ENCODE measurements at places on chromosomes 11 and 22.

DNA sequence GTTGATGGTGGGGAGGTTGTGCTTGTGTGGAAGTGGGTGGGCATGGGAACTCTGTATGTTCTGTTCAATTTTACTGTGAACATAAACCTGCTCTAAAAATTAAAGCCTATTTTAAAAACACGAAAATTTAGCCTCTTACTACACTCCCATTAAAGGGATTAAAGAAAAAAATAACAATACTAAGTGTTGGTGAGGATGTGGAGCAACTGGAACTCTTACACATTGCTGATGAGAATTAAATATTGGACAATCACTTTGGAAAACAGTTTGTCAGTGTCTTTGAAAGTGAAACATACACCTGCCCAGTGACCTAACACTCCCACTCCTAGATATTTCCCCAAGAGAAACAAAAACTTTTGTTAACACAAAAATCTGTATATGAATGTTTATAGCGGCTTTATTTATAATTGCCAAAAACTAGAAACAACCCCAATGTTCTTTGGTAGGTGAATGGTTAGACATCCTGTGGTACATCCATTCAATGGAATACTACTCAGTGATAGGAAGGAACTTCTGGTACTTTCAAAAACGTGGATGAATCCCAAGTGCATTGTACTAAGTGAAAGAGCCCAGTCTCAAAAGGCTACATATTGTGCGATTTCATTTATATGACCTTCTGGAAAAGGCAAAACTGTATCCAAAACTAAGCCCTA is 23.5 kb downstream of the LRRC32 start:
- no peak for DNase-seq

- DNase-seq, result peak; percentile 47
These were observed at the start of gene NCR3LG1 for GRCh38 chr11:17351510-17352176. Gene NCR3LG1, plus strand, starts transcription at chr11:17351800. Its CDS starts 170 bp downstream, at chr11:17351970.

DNA sequence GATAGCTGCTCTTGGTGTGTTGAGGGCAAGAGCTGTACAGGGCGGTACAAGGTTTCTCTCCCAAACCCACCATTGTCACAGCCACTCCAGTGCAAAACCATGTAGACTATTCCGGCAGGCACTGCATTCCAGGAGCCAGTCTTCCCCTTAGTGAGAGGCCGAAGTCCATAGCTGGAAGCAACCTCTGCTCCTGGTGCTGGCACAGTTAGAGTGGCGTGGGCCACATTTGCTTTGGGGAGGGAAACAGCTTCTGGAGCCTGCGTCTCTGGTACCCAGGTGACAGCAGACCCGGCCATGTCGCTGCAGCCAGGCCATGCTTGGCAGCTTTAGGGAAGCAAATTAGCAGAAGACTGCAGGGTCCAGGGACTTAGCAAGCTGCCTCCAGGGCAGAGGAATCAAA is 788.0 kb downstream of the BRD1 start:
- no peak for DNase-seq

DNA sequence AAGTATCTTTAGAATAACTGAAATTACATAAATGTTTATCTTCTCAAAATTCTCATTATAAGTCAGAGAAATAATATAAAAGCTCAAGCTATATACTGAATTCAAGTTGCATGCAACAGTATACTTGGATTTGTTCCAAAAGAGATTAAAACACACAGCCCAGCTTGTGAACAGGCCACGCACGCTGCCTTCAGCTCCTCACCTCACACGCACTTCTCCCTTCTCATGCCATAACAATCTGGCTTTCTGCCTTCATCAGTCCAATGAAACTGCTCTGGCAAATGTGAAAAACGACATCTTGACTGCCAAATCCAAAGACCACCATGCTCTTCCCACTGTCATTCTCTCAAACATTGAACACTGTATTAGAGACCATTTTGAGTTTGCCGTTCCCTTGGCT is 22.1 kb downstream of the ATP6V1E1 start:
- DNase-seq, result no peak

DNA sequence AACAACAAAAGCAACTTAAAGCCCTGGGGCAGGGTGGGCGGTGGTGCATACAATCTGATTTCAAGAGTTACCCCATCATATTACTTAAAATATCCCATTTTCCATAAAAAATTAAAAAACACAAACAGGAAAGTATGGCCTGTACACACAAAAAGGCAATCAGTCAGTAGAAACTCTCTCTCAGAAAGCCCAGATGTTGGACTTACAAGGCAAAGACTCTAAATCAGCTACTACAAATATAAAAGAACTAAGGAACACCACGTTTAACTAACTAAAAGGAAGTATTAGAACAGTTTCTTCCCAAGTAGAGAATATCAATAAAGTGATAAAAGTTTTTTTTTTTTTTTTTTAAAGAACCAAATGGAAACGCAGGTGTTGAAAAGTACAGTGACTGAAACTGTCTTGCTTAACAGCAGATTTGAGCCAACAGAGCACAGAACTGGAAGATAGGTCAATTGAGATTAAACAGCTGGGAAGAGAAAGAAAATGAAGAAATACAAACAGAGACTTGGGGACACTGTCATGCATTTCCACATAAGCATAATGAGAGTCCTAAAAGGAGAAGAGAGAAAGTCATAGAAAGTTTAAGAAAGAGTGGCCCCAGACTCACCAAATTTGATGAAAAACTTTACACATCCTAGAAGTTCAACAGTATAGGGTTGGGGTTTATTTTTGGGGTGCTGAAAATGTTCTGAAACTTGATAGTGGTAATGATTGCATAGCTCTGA is 8.6 kb downstream of the SC5D start:
- no peak for DNase-seq

- no peak for DNase-seq
These were observed 26.1 kb upstream of the CABP7 start for GRCh38 chr22:29693671-29694070.

DNA sequence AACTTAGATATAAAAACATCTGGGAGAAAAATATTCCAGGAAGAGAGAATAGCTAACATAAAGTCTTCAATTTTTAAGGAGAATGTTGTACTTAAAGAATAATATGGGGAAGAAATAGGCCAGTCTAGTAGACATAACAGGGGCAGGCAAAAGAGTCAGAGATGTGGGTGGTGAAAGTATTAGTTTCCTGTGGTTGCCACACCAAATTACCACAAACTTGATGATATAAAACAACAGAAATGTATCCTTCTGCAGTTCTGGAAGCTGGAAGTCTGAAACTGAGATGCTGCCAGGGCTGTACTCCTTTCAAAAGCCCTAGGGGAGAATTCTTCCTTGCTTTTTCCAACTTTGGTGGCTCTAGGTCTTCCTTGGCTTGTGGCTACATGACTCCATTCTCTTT is 1309.7 kb downstream of the LRRC4C start:
- DNase-seq, result no peak

DNA sequence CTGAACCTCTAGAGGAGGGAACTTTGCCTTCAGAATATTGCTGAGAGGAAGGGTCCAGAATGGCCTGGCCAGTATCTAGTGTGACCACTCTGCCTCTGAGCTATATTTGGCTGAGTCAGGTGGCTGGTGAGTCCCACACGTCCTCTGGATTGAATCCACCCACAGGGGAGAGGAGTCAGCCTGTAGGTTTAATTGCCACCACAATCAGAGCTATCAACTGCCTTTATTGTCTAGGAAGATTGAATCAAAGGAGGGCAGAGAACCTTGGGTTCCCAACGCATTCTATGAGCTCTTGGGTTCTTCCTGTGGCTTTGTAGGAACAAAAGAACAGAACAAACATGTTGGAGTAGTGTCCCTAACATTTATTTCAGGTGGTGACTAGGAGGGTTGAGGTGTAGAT is 67.7 kb downstream of the ST3GAL4 start:
- no peak for DNase-seq

GRCh38 chr11:47161134-47161854 is 15.4 kb downstream of the ARFGAP2 start:
- peak; percentile 76 for DNase-seq

- DNase-seq, result no peak
These were observed 4.3 kb upstream of the TEAD1 start for GRCh38 chr11:12669930-12670329.

GRCh38 chr11:121801394-121801748 is 314.6 kb downstream of the BLID start:
- DNase-seq, result peak; percentile 41
